ENCODE measurements at places on chromosomes 2 and 18.

- DNase-seq: no peak
Measured at GRCh38 chr2:240892356-240892755, 3.6 kb downstream of the MAB21L4 start.

DNA sequence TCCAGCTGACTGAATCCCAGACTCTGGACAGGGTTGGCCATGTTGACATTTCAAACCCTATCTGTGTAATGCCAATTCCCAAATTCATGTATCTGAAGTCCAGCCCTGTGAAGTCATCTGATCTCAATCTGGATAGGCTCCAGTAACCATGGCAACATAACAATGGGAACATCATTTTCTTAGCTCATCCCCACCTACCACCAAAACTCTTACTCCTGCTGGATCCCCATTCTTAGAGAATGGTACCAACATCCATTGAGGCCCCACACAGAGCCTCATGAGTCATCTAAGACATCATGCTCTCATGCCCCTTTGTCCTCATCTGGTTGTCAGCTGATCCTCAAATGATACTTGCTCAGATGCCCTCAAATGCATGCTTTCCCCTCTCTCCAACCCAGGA, 58.9 kb upstream of the TEX51 start:
- no peak for DNase-seq

DNA sequence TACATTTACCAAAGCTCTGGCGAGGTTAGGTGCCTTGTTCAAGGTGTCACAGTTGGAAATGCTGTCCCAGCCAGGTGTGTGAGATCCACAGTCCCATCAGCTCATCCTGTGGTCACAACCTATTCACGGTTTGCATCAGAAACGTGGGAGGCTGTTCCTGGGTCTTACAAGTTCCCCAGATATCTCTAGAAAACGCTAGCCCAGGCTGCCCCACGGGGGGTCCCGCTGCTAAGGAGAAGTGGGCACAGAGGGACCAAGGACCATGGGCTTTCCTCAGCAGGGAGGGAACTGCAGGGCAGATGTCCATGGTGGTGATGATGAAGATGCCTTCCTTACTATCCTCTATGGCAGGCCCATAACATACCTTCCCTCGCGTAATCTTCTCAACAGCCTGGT, 649 bp downstream of the FECH start:
- DNase-seq: no peak

GRCh38 chr18:31741097-31741735, 19.5 kb downstream of the SLC25A52 start:
- peak; percentile 2 for DNase-seq

DNA sequence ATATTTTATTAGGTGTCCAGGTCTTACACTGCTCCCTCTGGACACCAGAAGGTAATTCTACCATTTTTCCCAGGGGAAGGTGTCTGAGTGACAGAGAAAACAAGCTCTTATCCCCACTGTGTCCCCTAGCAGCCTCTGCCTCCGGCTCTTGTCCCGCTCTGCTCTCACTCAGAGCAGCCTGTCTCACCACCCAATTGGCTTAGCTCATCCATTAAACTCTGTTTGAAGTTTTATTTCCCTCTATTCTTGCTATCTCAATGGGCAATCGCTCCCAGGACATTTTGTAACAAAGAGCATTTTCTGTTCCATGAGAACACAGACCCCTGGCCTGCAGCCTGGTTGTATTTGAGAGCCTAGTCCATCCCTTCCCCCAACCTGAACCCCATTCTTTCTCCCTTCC, 90.6 kb upstream of the LDAH start:
- DNase-seq: no peak

- no peak for DNase-seq
Measured at GRCh38 chr2:21710031-21710430, 586.3 kb downstream of the TDRD15 start.

DNA sequence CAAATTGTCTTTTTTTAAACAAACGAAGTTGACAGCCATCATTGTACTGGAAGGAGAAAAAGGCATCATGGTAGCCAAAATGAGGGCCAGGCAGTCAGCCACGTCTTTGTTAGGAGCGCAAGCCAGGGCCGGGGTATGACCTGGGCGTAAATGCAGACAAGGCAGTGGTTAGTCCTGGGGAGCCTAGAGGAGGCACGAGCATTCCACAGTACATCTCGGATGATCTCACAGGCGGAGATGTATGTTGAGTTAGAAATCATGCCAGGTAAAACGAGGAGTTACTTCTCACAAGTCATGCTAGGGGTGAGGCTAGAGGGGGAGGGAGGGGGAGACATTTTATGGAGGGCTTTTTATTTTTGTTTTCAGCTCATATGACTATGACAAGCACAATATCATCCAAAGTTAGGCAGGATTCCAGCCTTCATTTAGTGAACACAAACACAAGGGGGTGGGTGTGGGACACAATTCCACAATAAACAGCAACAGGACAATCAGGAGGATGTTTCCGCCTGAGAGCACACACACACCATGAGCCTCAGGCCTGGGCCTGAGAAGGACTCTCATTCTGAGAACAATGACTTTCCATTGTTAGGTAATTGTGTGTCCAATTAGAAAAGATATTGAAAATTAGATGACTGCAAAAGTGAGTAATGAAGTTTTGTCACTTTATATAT, 64.4 kb upstream of the PGAP1 start:
- no peak for DNase-seq

DNA sequence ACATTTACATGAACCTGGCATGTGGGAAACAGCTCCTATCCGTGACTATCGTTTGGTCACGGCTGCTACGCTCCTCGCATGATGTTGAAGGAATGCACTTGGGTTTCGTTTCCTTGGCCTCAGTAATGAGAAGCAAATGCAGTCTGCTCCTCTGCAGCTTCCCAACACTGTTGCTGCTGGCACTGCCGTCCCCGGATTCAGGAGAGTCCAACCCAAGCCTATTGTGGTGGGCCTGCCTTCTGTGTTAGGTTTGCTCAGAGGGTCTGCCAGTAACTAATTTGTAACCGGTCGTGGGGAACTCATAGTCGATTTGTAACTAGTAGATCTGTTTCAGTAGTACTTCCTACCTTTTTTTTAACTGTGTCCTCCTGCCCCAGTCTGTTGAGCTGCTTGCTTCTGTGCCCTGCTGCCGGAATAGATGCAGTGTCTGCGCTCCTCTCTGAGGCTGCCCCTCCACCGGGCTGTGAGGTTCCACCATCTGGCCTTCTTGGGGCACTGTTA, 58.4 kb downstream of the WDSUB1 start:
- DNase-seq: no peak

DNA sequence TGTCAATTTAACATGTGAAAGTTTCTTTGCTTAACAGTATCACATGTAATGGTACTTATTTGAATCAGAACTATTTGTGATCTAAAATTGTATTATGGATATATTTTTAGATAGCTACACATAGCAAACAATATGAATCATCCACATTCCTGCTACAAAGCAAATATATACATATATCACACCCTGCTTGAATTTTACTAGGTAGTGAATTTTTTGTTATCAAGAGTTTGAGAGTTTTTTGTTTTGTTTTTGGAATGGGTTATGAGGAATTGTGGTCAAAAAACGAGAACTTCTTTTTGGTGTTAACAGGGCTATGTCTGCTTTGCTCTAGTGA, 635.7 kb downstream of the NRXN1 start:
- no peak for DNase-seq

DNA sequence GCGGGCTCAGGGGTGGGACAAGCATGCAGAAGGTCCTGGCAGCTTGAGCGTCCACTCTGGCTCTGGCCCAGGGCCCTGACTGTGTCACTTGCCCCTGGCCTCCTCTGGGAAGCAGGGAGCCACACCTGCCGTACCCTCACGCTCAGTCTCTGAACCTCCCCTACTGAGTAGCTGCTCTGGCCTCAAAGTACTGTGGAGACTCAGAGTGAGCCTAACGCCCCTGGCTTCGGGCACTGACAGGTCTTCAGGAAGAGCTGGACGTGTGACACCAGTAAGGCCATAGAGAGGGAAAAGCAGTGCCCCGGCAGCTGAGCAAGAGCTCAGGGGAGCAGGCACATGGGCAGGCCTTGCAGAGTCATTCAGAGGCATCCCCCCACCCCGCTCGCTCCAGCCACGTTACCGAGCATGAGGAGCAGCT, 73.3 kb downstream of the SFXN5 start:
- no peak for DNase-seq

DNA sequence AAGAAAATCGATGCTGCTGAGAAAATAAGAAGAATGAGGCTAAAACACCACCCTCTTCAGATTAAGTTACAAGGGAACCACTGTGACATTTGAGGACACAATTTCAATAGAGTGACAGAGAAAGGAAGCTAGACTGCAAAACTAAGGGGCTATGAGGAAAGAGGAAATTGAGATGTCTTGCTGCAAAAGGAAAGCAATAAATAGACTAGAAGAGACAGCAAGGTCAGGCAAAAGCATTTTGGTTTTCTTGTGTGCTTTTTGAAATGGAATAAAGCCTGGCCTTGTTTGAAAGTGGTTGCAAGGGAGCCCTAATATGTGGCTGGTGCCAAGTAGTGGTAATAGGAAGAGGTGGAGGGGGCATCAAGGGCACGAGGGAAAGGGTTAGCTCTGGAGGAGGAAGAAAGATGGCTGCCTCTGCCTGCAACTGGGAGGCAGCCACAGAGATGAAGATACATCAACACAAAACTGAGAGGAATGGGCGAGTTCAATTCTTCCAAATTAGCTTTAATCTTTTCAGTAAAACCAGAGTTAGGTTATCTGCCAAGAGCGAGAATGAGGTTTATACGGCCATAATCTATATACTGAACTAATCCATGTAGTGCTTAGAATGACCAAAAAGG, 1.2 kb upstream of the MRO start:
- no peak for DNase-seq

DNA sequence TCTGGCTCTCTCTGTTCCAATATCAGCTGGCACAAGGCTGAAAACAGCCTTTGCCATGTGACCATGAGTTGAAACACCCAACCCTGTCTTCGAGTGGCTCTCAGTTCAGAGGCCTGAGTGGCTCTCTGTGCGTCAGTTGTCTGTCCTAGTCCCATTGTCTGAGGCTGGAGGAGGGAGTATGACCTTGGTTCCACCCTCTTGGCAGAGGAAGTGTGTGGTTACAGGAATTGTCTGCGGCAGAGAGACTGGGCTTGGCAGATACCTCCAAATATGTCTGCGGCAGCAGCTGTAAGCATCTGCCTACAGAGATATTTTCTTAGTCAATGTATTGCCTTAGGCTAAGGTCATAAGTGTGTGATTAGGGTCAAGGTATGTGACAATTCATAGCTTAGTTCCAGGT, 32.6 kb downstream of the CNGA3 start:
- no peak for DNase-seq

DNA sequence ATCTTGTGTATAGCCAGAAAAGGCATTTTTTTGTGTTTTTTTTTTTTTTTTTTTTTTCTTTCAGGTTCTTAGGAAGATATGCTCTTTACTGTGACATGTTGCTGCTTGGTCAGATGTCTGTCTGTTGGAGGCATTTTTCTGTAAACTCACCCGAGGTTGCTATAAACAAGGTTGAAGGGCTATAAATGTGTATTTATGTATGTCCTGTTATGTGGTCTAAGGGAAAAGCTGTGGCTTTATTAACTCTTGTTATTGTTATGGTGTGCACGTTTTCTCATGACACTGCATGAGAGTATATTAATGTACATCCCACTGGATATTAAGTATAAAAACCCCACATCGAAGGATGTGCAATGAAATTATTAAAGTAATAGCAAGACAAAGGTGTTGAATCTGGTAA, 102.0 kb downstream of the ZNF532 start:
- DNase-seq: no peak

- no peak for DNase-seq
Measured at GRCh38 chr18:60892441-60892840, 440.8 kb upstream of the CDH20 start.

Measured in AG04450 (cell line).